ENCODE measurements at places on chromosomes 12 and 14.

DNA sequence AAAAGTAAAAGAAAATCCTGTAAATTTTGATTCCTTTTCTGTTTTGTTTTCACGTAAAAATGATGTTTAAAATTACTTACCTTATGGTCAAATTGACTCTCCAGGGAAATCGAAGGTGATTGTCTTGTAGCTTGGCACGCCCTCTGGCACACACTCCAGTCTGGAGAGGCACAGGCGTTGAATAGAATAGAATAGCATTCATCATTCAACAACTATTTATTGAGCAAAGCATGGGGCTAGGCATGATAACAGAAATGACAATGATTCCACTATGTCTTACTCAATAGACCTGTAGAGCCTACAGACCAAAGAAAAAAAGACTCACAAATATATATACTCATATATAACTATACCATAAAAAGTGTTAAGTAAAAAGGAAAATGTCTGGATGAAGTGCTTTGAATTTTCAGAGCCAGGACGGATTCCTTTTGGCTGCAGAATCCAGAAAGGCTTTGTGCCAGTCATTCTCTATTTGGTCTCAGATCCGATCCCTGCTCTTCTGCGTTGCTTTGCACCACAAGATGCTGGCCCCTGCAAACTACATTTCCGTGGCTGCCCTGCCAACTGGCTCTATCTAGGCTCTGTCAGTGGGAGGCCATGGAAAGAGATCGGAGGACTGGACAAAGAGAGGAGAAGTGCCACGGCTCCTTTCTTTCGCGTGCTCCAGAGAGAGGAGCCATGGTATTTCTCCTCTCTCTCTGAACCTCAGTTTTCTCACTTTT lies 231.8 kb downstream of the CRADD start:
- no peak for DNase-seq

DNA sequence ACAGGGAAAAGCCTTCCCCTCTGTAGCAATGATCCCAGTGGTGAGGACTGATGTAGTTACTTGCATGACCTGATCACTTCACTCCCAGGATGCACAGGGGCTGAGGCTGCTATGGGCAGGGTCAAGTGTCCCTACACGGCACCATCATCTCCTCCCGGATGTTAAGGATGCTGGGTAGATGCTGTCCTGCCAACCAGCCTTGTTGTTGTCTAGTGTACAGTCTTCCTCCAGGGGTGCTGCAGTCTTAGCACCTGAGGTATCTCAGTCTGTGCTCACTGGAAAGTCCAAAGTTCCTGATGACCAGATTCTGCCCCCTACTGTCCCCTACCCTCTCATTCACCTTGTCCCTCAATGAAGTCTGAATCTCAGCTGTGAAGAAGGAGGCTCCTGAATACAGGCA lies 20.1 kb downstream of the CPM start:
- no peak for DNase-seq

DNA sequence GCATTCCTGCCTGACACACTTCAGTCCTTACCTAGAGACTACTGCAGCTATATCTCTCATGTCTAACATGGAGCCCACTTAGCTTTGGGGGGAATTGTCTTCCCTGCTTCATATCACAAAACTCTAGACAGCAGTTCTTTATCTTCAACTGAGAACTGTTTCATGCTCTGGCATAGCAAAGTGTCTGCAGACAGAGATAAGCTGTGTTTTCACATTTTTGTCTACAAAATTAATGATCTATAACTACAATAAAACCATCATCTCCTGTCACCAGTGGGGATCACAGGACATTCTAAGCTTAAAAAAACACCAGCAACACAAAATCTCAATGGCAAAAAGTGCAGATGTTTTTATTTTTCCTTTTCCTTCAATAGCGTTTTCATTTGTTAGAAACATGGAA lies 137.1 kb upstream of the VRK1 start:
- no peak for DNase-seq

- DNase-seq, result no peak
Measured at GRCh38 chr14:100568164-100568997, 18.8 kb downstream of the BEGAIN start.

- no peak for DNase-seq
Measured at GRCh38 chr12:68097386-68097785, 62.2 kb downstream of the IFNG start.

- no peak for DNase-seq
Measured at GRCh38 chr12:3493043-3493858, 2.2 kb downstream of the PRMT8 start.

DNA sequence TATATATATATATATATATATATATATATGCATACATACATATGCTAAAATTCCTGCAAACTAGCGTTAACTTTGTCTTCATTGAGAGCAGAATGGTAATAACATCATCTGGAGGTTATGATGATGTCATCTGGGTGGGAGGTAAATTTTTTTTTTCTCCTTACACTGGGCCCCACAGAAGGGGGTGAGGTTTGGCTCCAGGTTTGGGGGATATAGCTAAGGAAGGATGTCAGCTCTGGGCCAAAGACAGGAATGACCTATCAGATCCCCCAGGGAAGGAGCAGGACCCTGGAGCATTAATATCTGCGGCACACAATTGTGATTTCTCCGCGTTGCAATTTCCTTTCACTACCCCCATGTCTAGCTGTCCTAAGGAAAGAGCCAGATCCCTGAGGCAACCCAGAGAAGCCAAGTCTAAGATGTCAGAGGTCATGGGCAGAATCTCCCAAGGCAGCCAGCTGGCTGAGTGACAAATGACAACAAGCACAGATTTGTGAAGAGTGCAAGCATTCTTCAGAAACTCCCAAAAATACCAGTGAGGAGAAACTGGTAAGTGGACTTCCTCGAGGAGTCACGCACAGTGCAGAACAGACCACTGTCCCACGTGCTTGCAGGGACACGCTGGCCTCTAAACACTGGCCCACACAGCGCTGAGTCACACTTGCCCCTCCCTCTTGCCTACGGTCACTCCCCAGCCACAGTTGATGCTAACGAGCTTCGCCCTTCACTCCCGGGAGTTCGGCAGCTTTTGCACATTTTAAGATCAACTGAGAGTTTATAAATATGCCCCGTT lies 9.9 kb downstream of the UBC start:
- peak; percentile 92 for DNase-seq

DNA sequence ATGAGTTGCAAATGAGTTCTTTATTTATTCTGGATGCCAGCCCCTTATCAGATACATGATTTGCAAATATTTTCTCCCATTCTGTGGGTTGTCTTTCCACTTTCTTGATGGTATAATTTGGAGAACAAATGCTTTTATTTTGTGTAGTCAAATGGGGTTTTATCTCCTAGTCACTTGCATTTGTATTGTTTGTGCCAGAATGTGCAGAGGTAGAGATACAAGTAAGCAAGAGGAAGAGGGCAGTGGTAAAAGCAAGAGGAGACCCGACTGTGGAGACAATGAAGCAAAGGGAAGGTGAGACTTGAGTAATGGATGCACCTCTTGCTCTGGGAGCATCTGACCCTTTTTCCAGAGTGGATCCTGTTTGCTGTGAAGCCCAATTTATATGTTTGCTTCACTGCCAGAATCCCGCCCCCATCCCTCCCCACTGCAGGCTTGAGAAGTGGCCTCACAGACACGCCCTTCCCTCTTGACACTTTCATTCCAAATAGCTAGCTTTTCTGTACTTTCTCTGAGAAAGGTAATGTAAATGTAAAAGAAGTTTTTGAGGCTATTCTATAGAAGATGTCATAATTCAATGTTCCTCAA lies 786 bp upstream of the PFKM start:
- no peak for DNase-seq

GRCh38 chr12:103887738-103888137 lies 42.5 kb upstream of the HSP90B1 start:
- no peak for DNase-seq

DNA sequence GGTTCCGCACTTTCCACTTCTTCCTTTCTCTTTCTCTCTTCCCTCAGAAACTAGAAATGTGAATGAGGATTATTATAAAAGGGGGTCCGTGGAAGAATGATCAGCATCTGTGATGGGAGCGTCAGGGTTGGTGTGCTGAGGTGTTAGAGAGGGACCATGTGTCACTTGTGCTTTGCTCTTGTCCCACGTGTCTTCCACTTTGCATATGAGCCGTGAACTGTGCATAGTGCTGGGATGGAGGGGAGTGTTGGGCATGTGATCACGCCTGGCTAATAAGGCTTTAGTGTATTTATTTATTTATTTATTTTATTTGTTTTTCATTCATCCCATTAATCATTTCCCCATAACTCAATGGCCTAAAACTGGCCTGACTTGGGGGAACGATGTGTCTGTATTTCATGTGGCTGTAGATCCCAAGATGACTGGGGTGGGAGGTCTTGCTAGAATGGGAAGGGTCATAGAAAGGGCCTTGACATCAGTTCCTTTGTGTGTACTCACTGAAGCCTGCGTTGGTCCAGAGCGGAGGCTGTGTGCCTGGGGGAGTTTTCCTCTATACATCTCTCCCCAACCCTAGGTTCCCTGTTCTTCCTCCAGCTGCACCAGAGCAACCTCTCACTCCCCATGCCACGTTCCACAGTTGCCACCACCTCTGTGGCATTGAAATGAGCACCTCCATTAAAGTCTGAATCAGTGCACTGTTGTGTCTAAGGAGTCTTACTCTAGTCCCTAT lies 4.6 kb upstream of the ATN1 start:
- DNase-seq, result no peak

- DNase-seq, result no peak
Measured at GRCh38 chr12:123233505-123234308, 471 bp downstream of the MTRFR start.

DNA sequence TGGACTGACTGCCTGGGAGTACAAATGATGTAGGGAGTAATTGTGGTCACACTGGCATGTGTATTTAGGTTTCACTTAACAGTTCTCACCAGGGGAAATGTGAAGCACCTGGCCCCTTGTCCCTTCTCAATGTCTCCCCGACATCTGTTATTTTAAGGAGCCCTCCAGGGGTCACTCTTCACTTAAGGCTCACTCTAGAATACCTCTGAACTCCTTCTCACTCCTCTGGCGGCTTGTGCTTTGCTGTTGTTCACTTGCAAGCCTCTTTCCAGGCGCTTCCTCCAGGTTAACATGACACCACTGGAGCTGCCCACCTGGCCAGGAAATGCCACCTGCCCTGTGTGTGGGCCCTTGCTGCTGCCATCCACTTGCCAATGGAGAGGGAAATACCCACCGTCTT lies 56.5 kb upstream of the GZMB start:
- DNase-seq, result no peak

- no peak for DNase-seq
Measured at GRCh38 chr14:45194964-45195363, 58.0 kb downstream of the MIS18BP1 start.

DNA sequence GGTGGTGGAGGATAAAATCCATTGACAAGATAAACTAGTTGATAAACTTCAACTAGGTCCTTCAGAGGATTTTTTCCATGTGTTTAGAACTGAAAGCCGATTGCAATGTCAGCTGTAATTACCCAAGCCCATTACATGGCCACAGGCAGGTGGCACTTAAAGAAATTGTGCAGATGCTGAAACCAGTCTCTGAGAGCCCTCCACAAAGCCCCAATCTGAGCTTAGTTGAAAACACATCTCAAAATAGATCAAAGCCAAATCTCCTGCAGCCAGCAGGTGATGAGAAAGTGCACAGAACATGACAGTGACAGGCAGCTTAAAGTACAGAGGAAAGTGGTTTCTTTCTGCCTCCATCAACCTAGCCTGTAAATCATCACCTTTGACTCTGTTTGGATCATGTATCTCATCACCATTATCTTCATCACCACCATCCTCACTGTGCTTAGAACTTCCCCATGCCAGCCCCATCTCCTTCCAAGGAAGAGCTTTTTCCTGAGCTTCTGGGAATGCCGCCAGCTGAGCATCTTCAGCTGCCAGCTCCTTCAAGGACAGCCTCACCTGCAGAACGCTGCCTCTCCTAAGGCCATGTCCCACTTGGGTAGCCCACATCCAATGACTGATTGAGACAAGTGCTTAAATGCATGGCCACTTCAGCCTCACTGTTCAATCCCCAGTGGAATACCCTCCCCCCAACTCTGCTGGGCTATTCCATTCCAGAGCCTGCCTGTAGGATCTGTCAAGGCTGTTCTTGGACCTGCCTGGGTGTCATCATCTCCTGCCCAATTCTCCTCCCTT lies 219.5 kb upstream of the TMEM132C start:
- no peak for DNase-seq

Data from inflammatory macrophage treated with lipopolysaccharide for 4 hours (primary cell).